ENCODE measurements at places on chromosomes 3 and 15. TPM values are rescaled to one million over a fixed set of nuclear protein-coding genes. Genes with fewer than 3 reads are reported as not detected.

Gene CCK
- total RNA-seq = 11.1 TPM

Gene NDN
- total RNA-seq = 49.8 TPM

Gene ACSBG1
- 0.53 TPM for total RNA-seq

Gene ACKR2
- 4.7 TPM for total RNA-seq

Gene ETFA
- 286 TPM for total RNA-seq

Gene FBXW12
- not detected for total RNA-seq

Gene ECE2
- 0.19 TPM for total RNA-seq

Gene PYGO1
- 1.6 TPM for total RNA-seq

Gene PLAAT1
- total RNA-seq = not detected

Gene SLC27A2
- 27.9 TPM for total RNA-seq

Gene RCN2
- total RNA-seq = 31.9 TPM

Gene PTH1R
- total RNA-seq = 1.9 TPM

Gene C3orf62
- 5.5 TPM for total RNA-seq

Gene CCR9
- total RNA-seq = 0.22 TPM

Gene PGBD4
- total RNA-seq = 1.4 TPM

Gene KBTBD13
- not detected for total RNA-seq

Gene ZNF774
- 15.4 TPM for total RNA-seq

Gene ZMAT3
- 9.5 TPM for total RNA-seq

Gene TRH
- not detected for total RNA-seq

Gene SLC12A1
- total RNA-seq = not detected

Gene PLSCR5
- total RNA-seq = not detected

Gene RTP2
- total RNA-seq = not detected
